ENCODE measurements at places on chromosomes 4 and X.

GRCh38 chr4:44806071-44806470 lies 79.7 kb upstream of the GNPDA2 start:
- DNase-seq: no peak

DNA sequence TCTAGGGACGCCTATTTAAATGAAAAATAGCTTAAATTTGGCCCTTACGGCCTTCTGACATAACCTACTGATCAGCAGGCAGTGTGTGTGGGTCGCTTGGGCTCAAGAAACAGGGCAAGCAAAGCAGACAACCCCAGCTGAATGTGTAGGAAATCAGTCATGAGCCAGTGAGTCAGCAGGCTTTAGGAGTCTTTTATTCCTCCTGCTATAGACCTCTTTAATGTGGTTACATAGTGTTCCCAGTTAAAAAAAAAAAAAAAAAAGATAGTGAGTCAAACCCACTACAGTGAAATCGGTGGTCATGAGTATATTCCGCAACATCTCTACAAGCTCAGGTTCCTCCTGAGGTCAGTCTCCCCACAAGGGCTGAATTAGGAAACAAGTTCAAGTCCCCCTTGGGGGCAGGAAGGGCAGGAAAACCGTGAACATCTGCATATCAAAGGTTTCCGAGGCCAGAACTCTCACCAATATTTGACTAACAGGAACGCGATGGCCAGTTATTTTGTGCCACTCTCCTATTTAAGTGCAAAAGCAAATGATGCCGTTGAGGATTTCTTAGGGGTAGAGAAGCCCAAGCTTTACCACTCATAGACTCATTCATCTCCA lies 32.7 kb downstream of the ACSL1 start:
- DNase-seq: peak; percentile 56

GRCh38 chrX:73850124-73851013 lies 287.4 kb downstream of the CHIC1 start:
- no peak for DNase-seq

DNA sequence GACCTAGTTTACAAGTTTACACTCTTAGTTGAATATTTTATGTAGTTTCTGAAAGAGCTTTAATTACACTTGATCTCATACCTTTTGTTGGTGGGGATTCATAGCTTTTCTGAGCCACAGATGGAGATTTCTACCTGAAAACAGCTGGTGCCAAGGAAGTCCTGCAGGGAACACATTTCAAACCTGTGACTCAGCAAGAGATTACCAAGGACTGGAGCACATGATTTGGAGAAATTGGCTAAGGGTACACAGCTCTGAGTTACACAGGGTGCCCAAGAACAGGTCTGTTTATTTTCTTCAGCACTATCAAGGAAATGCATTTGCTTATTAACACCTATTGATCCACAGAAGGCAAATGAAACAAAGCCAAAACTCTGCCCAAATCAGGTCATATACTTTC lies 691.5 kb downstream of the KCTD8 start:
- no peak for DNase-seq

GRCh38 chrX:17375637-17376430 lies 834 bp downstream of the NHS start:
- DNase-seq: no peak

GRCh38 chr4:54281054-54281766 lies 52.1 kb downstream of the PDGFRA start:
- no peak for DNase-seq

DNA sequence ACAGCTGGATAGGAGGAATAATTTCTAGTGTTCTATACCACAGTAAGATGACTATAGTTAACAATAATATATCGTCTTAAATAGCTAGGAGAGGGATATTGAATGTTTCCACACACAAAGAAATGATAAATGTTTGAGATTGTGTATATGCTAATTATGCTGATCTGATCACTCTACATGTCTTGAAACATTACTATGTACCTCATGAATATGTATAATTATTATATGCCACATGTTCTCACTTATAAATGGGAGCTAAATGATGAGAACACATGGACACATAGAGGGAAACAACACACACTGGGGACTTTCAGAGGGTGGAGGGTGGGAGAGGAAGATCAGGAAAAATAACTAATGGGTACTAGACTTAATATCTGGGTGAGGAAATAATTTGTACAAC lies 53.2 kb upstream of the MAGEA4 start:
- DNase-seq: no peak

- DNase-seq: no peak
These were observed 49.0 kb downstream of the AGA start for GRCh38 chr4:177393236-177393635.

- DNase-seq: no peak
These were observed 8.4 kb upstream of the FHDC1 start for GRCh38 chr4:152927737-152928136.

DNA sequence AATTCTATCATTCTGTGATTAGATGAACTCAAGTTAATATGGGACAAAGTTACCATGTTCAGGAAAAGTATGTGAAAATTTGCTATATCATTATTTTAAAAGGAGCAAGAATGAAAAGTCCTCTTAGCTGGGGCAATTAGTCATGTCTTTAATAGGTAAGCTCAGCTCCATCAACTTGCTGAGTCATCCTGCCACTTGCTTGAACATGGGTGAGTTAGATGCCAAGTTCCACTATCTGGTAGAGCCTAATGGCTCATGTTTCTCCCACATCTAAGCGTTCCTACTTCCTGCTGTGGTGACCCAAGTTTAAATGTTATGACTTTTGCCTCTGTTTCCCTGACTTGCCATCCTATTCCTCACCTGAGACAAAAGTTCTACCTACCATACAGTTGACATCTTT lies 276.8 kb downstream of the ZNF674 start:
- no peak for DNase-seq

- no peak for DNase-seq
These were observed 42.2 kb downstream of the AGA start for GRCh38 chr4:177400030-177400429.

DNA sequence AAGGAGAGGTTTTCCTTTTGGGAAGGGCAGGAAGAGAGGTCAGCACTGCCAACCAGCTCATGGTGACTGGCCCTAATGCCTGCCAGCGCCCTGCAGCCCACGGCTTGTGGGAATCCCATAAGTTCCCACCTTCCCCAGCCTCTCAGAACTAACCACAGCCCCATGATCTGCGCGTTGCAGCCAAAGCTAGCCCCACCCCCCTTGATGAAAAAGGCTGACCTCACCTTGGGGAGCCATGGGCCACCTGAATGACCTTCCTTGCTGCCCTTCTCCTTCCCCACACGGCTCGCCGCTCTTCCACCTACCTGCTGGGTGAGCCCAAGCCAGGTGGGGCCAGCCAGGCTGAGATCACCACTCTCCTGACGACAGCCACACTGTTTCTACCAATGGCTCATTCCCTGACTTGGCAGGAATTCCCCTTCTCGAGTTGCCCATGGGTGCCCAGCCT lies 3.9 kb upstream of the ELF4 start:
- DNase-seq: no peak

DNA sequence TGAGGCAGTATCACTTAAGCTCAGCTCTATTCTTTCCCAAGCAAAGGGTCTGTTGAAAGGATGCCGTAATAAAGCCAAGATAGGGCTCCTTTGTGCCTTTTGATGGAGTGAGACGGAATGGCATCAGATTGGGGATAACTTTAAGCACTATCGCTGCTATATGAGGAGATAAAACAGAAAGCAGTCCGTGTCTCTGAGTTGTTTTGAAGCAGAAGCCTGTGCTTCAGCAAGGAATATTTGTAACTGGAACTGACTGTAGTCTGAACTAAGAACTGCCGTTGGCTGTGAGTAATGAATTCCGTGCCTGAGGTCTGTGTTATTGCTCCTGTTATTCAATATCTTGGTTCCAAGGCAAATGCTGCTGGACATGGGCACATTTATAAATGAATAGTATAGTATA lies 297.4 kb downstream of the ANKRD50 start:
- no peak for DNase-seq

DNA sequence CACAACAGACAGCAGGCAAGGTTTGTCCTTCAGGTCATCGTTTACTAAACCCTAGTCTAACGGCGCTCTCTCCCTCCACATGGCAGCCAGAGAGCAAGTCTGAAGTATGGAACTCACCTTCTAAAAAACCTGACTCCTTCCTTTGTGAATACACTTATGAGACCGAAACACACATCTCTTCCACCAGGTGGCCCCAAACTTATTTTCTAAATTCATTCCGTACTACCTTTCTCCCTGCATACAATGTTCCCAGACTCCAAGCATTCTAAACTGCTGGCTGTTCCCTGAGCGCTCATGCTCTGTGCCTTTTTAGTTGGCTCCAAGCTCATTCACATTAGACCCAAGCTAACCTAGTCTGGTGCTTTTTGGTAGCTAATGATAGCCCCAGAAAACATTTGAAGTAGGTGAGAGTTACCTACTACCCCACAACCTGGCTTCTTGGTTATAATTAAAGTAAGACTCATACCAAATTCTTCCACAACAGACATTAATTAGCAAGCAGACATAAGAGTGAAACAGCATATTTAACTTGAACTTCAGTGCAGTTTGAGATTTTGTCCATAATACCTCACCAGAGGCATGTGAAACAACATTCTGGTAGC lies 67.6 kb upstream of the DCLK2 start:
- DNase-seq: no peak

DNA sequence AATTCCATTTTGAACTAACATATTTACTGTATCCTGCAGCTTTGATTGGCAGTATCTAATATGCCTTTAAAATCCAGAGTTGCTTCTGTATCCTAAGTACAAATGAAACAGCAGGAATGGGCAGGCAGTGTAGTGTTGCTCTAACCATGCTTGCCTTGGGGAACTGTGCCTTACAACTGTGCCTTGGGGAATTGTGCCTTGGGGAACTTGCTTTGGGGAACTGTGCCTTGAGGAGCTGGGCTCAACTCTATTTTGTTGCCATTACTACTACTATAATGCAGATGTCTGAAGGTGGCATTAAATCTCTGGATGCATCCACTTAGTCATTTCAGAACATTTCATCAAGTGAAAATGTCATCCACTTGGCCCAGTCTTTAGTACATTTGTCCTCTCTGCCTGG lies 6.9 kb downstream of the CXCL3 start:
- DNase-seq: no peak

DNA sequence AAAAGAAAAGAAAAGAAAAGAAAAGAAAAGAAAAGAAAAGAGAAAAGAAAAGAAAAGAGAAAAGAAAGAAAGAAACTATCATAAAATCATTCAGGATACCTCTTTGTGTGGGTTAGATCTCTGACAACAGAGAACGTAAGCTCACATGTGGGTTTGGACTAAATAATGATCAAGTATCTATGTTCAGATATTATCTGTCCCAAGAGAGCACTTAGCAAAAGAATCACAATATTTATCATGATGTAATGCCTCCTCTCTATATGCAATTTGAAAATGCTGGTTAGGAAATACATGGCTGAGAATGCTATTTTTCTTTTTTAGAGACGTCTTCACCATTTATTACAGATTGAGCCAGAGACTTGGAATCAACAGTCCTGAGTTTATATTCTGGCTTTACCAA lies 191.3 kb downstream of the KCNIP4 start:
- DNase-seq: no peak

Measured in activated T-cell treated with anti-CD3 and anti-CD28 coated beads, Interleukin-2, amount 50 U/mL, for 24 hours (primary cell).